ENCODE measurements at places on chromosomes 2 and 18.

- no peak for DNase-seq
Observed at GRCh38 chr2:85119900-85120299, 13.3 kb upstream of the TCF7L1 start.

DNA sequence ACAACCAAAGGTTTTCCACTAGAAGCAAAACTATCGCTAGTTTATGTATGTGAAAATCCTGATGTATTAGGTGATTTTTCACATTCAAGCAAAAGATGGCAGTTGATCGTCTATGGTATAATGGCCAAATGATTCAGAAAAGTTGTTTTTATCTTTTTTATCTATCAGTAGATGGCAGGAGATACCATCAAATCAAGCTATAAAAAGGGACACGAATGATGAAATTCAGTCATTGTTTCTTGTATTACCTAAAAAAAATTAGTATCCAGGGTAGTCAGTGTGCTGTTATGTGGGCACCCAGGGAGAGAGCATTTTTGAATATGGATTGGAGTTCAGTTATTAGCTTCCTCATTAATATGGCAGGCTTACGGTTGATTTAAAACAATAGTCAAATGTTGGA, 22.9 kb upstream of the CAVIN2 start:
- DNase-seq = no peak

- DNase-seq = no peak
Observed at GRCh38 chr2:110905217-110905616, 172.8 kb downstream of the ACOXL start.

- DNase-seq = no peak
Observed at GRCh38 chr2:202716953-202717597, 82.3 kb downstream of the FAM117B start.

- DNase-seq = no peak
Observed at GRCh38 chr2:113182471-113183260, 8.9 kb downstream of the PSD4 start.

DNA sequence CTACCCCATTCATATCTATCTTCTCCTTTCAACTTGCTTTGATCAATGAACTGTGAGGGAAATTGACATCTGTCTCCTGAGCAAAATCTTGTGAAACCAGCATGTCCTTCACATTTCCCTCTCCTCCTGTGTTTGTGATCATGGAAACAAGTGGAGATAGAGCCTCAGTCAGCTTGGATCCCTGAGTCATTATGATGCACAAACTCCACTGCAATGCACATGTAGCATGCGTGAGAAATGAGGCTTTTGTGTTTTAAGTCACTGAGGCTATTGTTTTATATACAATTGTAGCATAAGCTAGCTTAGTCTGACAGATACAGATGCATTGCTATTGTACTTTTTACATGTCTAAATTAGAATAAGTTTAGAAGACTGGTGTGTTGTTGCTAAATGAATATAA, 85.2 kb upstream of the HNMT start:
- DNase-seq = no peak

DNA sequence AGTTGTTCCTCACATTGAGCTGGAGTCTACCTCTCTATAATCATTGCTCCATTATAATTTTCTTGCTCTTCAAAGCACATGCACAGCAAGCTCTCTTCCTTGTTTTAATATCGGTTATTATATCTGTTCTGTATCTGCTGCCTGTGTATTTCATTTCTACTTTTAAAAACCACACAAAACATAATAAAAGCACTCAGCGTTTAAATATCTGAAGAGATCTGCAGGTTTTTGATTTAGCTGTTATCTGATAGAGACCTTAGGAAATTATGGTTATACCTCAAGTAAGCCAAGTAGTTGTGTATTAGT, 49.0 kb downstream of the SERPINB7 start:
- no peak for DNase-seq
